Tibial nerve (tissue), 4 donors: ENCODE measurements at places on chromosomes 2 and 18.

DNA sequence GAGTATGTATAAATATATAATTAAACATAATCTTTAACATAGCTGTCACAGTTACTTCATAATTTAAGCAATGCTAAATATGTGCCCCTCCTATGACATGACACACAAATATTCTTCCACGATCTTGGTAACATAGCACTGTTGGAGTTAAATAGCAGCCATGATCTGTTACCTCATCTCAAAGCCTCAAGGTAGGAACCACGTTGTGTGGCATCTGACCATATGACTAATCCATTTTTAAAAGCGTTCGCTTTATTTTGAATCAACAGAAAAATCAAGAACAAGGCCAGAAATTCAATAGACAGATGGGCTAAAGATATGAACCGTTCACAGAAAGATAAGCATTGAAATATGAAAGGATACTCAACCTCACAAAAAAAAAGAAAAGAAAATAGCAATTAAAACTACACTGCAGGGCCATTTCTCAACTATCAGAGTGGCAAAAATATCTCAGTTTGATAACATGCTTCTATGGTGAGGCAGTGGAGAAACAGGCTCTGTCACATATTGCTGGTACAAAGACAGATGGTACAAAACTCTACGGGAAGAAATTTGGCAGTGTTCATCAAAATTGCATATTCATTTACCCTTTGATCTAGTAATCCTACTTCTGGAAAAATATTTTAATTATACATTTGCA lies 105.9 kb downstream of the TMX3 start:
- no peak for DNase-seq
- H3K27me3 ChIP-seq: no peaks in the 10 kb centered on the region
- H3K4me1 ChIP-seq: no peaks in the 10 kb centered on the region
- no peak overlapping the region for H3K27ac ChIP-seq

DNA sequence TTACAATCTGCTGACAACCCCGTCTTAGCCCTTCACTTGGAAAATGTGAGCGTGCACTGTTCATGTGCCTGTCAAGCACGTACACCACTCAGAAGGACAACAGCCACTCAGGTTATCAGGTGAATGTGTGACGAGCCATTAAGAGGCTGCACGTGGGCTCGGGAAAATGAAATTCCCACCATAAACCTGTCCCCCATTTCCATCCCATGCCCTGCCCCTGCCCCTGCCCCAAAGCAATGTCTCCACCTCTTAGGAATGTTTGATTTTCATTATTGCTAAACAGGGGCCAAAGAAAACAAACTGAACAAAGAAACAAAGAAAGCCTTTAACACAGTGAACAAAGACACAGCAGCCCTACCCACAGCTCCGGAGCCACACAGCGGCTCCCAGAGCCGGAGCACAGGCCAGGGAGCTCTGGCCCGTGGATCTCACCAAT lies 90.5 kb downstream of the TMEM18 start:
- no peak overlapping the region for H3K27ac ChIP-seq
- no peaks in the 10 kb centered on the region for H3K36me3 ChIP-seq
- H3K4me1 ChIP-seq: no peaks in the 10 kb centered on the region
- no peak for DNase-seq

- no peaks in the 10 kb centered on the region for H3K36me3 ChIP-seq
- no peaks in the 10 kb centered on the region for H3K27me3 ChIP-seq
- H3K4me3 ChIP-seq: no peak overlapping the region
- H3K27ac ChIP-seq: no peak overlapping the region
Measured at GRCh38 chr2:2333076-2333475, 2.0 kb upstream of the MYT1L start.

DNA sequence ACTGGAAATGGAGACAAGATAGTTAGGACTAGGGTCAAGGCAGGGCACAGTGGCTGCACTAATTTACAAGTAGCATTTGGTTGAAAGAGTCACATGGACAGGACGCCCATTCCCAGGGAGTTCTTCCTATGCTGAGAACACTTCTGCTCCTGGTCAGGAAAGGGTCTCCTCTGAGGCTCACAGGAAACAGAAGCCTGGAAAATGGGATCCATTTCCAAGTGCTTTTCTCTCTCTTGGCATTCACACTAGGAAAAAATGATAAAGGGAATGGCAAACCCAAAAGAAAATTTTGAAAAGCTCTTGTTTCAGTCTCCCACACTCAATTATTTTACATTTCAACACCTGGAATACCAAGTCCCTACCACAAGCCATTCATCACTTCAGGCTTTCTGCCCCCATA lies 88.7 kb downstream of the COBLL1 start:
- no peaks in the 10 kb centered on the region for H3K4me1 ChIP-seq
- H3K4me3 ChIP-seq: no peak overlapping the region
- DNase-seq: no peak
- H3K27me3 ChIP-seq: no peaks in the 10 kb centered on the region
- H3K27ac ChIP-seq: no peak overlapping the region

DNA sequence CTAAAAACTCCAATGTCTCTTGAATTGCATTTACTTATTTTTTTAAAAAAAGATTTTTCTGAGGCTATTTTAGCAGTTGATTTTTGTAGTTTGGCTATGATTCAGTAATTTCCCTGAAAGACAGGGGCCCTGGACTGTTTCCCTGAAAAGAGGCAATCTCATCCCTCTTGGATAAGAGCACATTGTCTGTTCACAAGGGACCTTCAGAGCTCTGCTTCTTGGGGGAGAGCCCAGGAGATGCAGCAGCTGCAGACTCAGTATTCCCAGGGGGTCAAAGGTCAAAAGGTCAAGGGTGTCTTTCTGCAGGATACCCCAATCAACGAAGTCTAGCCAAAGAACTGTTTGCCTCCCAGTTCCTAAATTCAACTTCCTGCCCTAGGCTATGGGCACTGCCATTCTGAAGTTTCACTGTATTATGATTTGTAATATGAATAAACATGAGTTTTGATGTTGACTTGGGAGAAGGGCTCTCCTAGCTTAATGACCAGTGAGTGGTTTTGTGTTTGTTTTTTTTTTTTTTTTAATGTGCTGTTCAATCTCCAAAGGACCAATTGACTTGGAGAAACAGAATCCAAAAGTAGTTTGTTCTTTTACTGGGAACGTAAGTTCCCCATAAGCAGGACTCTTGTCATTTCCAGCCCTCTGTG lies 157.0 kb upstream of the SERPINE2 start:
- H3K4me1 ChIP-seq: peaks cover 15% of the 10 kb centered on the region
- H3K36me3 ChIP-seq: no peaks in the 10 kb centered on the region
- no peak overlapping the region for H3K4me3 ChIP-seq
- DNase-seq: no peak
